Hematopoietic multipotent progenitor cell treated with erythropoietin and hydrocortisone succinate and interleukin-3 and kit ligand, for 17 days (in vitro differentiated cells): ENCODE measurements at places on chromosomes 4 and X.

DNA sequence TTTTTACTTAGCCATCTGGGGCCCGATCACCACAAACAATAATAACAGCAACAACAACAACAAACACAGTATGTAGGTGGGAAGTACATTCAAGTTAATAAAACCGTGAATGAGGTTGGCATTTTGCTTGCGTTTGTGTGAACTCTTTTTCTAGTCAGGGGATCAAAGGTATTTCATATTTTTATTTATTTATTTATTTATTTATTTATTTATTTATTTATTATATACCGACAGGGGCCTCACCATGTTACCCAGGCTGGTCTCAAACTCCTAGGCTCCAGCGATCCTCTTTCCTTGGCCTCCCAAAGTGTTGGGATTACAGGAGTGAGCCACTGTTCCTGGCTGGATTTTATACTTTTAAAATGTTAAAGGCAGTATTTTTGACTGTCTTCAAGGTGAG, 325.4 kb downstream of the RAPGEF2 start:
- DNase-seq, result no peak

DNA sequence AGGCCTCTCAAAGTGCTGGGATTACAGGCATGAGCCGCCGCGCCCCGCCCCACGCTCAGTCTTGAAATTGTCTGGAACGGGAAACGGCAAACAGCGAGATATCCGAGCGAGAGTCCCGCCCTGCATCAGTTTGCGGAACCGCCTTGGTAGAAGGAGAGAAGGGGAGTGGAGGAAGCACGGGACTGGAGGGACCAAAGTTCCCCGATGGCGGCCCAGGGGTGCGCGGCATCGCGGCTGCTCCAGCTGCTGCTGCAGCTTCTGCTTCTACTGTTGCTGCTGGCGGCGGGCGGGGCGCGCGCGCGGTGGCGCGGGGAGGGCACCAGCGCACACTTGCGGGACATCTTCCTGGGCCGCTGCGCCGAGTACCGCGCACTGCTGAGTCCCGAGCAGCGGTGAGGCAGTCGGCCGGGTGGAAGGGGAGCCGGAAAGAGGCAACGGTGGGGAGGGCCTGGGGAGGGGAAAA, at the start of gene BST1:
Gene BST1 (plus strand): TSS at position 125 of the 463 bp plus-strand sequence. CDS start 80 bp downstream, at position 205.
- no peak for DNase-seq

DNA sequence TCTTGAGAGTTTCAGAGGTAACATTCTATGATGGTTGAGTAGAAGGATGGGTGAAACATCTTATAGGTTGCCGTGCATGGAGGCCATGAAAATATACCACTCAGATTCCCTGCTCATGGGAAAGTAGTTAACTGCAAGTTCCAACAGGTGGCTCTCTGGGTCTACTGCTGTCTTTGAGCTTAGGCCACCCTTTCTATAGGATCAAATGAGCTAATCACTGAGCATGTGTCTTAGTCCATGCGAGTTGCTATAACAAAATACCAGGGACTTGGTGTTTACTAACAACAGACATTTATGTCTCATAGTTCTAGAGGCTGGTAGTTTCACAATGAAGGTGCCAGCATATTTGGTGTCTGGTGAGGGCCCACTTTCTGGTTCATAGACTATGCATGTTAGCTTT, 144.8 kb upstream of the UNC5C start:
- no peak for DNase-seq

DNA sequence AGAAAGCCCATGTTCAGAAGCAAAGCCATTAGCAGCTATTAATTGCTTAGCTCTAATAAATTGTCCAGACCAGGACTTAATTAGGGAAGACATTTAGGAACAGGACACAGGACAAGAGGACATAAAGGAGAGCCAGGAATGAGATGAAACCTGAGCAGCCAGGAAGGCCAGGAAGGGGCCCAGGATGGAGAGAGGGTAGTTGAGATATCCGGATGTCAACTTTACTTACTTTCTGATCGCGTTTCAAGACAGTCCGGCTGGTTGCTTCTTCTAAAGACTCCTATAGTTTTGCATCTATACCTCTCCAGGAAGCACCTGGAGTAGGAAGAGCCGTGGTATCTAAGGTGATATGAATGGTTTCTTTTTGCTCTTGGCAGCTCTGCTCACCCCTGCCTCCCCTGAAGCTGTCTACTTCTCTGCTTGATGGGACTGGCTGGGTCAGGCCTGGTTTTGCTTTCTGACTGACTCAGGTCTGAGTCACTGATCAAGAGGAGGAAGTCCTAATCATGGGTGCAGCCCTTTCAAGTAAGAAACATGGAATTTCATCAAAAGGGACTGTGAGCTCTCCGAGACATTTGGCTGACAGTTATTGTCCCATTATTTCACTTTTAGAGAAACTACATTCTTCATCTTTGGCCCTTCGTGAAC, 733.3 kb downstream of the RPA4 start:
- DNase-seq, result no peak

DNA sequence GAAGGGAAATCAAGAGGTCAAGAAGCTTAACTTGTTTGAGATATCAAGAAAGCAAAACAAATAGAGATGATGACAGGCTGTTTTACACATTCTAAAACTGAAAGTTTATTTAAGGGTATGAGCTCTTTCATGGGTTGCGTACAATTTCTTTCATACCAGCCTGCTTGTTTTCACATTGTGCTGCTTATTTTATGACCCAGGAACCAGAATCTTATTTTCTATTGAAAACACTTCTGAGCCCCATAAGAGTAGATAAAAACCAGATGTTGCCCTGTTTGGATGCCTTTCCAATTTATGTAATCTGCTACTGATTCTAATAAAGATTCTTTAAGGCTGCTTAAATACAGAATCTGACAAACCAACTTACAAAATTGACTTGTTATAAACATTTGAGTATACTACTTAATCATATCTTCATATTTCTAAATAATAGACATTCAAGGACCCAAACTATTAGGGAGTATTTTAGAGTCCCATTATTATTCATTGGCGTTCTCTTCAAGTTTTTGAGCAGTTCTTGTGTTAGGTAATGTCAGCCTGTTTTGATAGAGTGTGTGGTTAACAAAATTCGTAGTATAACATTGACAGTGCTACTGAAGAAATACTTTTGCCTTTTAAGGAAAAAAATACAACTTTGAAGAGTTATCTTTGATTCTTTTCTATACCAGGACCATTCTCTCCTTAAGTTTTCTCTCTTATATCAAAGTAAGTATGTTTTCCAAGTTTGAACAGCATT, 74.4 kb downstream of the PDLIM5 start:
- no peak for DNase-seq

GRCh38 chrX:22396408-22396807, 123.7 kb downstream of the CBLL2 start:
- no peak for DNase-seq

GRCh38 chr4:36771411-36772153, 473.0 kb upstream of the NWD2 start:
- no peak for DNase-seq

DNA sequence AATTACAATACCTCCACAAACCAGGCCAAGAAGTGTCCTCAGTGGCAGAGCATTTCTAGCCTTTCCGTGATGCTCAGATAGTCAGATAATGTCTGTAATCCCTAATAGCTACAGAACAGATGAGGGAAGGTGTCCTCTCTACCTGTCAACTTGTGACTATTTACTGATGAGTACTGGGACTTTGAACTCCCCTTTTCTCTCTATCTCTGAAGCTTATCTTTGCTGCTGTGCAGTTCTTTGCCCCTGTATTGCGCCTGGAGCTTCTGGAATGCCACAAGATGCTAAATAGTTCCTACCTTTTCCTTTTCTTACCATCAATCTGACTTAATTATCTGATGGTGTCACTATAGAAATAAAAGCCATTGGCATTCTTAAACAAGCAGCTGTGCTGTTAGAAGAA, 30.5 kb downstream of the FGF2 start:
- no peak for DNase-seq

- no peak for DNase-seq
Observed at GRCh38 chr4:14254252-14254651, 626.7 kb upstream of the BOD1L1 start.

DNA sequence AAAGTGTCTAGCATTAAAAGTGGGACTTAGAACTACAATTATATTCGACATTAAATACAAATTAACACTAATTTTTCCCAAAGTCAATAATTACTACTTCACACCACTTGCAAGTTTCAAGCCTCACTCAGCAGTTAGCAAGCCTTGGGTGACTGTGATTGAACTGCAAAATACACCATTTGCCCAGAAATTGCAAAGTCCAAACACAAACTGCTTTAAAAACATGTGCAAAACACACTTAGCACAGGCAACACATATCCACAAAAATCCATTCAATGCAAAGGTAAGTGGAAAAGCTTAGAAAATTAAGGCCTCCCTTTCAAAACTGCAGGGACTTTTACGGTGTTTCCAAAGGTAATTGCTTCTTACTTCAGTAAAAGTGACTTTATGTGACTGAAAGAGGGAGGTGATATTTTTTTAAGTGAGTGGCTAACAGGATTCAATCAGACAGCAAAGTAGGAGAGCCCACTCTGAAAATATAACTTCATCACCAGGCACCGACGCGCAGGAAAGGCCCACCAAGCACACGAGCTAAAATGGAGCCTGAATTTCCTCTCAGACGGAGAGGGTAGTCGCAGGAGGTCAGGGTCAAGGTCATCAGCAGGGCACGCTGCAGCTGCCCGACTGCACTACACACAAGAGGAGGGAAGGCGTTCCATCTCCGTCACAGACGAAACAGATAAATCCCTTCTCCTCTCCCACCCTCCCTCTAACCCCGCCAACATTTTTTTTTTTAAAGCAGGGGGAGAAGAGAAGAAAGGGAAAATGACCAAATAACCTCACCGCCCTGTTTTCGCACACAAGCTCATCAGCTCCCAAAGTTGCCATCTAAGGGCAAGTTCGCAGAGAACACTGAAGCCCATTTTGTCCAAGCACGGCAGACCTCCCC, 3.1 kb downstream of the ZNF827 start:
- DNase-seq, result no peak

- DNase-seq, result no peak
Observed at GRCh38 chrX:153596981-153597750, 1.8 kb downstream of the CCNQ start.

DNA sequence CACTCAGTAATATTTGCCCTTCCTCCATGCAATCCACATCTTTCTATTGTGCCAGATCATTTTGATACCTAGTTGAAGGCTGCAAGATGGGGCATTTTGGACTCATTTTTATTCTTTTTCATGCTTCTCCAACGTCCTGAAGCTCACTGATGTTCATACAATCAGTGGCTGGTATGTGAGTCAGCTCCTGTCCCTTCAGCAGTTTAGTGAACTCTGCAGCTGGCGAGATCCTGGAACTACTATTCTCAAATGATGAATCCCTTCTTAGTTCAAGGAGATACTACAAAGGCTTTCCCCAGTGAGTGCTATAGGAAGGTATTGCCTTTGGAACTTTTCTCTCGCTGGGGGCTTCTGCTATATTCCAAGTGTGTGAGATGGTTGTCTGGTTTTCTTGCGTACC, 9.6 kb upstream of the CCDC149 start:
- DNase-seq, result no peak

DNA sequence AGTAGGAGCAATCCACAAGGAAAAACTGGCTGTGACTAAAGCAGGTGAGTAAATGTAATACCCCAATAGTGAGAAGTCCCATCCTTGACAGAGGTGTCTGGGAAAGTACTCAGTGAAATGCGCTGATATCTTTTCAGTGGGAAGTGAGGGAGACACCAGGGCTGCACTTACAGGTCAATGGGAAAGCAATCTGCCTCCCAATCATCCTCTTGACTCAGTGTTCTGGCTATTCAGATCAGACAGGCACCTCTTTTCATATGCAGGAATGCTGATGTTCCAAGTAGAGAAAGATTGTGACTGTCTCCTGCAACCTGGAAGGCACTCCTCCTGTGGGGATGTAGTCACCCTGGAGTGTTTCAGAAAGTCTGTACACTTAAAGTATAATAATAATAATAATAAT, 39.9 kb upstream of the SPIN2A start:
- no peak for DNase-seq

- DNase-seq, result no peak
Observed at GRCh38 chrX:88886908-88887307, 139.9 kb downstream of the CPXCR1 start.

DNA sequence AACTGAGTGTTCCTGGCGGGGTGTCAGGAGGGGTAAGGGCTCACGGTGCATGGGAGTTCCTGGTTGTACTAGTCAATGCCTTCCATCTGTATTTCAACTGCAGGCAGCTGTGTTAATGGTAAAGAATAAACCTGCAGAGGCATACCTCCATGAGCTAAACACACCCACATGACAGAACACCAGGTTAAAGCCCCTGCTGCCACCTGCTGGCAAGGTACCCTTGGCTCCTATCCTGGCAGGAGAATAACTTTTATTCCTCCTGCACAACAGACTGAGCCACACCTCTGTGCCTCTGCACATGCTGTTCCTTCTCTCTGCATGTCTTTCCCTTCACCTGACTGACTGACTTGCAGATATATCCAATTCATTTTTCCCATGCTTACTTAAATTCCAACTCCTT, 11.1 kb downstream of the ITIH6 start:
- DNase-seq, result peak; percentile 4

- DNase-seq, result no peak
Observed at GRCh38 chrX:12891915-12892506, 14.4 kb upstream of the TLR8 start.

DNA sequence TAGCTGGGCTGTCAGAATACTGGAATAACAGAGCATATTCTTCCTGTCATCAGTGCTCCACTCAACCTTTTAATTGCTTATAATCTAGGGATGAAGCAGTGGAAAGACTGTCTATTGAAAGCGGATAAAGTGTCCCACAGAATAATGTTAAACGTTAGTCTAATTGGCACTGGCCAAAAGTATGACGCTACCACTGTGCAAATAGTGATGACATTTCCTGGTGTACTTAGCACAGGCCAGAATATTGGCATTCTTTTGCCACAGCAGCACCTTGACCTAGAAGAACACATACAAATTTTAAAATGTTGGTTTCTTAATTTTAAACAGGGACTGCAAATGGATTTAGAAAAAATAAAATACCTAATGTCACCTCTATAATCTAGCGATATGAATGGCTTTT, 635.2 kb upstream of the SPANXN1 start:
- DNase-seq, result no peak

DNA sequence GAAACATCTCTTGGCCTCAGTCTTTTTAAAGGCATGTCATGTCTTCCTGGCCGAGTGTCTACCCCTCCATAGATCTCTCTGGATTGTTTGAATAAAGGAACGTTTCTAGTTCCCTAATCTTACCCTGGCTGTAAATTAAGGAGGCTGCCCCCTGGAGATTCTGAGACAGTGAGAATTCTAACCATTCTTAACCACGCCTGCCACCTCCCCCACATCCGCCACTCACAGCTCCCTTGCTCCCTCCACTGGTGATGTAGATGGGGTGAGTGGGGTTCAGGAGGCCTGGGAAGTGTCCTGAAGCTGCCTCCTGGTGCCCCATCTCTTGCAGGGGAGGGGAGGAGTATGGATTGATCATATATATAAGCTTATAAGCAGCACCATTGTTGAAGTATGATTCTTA, 48.0 kb upstream of the TRIM2 start:
- peak; percentile 38 for DNase-seq

GRCh38 chr4:22014222-22014741, 65.7 kb upstream of the KCNIP4 start:
- DNase-seq, result no peak

DNA sequence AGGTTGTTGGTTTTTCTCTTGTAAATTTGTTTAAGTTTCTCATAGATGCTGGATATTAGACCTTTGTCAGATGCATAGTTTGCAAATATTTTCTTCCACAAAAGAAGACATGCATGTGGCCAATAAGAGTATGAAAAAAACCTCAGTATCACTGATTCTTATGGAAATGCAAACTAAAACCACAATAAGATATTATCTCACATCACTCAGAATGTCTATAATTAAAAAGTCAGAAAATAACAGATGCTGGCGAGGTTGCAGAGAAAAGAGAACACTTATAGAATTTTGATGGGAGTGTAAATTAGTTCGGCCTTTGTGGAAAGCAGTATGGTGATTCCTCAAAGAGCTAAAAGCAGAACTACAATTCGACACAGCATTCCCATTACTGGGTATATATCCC, 1355.6 kb downstream of the FAM133A start:
- no peak for DNase-seq
